ENCODE measurements at places on chromosomes 6 and 20.

GRCh38 chr20:53142225-53143127 is 170.3 kb downstream of the TSHZ2 start:
- DNase-seq, result no peak

GRCh38 chr20:59151820-59152219 is 11.8 kb upstream of the ZNF831 start:
- DNase-seq, result no peak

DNA sequence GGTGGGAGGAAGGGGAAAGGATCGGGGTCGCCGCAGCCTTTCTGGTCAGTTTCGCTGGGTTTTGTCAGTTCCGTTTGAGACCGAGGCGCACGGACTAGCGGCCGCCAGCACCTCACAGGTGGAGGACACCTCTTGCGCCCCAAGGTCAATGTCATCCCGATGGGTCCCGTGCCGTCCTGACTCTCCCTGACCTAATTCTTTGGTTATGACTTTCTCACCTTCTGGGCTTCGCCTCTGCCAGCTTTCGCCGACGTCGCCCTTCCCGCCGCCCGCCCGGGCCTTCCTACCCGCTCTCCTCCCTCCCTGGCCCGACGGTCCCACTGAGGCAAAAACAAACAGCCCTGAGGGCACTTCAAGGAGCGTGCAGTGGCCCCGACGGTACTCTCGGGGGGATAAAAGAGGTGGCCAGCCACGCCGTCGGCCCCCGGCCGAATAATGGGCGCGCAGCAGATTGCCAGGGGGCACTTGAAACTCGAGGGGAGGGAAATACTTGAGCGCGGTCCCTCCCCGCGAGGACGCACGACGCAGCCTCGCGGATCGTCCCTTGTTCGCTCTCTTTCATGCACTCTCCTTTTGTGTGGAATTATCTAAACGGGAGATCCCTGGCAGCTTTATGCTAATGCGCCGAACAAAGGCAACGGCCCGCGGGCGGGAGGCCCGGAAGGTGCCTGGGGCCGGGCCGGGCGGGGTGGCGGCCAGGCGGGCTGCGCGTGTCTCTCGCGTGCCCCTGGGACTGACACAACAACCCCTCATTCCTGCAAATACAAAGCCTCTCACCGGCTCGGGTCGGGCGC is 3.9 kb upstream of the INSM1 start:
- DNase-seq, result no peak

- no peak for DNase-seq
Measured at GRCh38 chr6:31791324-31792089, 4.0 kb downstream of the VARS1 start.

DNA sequence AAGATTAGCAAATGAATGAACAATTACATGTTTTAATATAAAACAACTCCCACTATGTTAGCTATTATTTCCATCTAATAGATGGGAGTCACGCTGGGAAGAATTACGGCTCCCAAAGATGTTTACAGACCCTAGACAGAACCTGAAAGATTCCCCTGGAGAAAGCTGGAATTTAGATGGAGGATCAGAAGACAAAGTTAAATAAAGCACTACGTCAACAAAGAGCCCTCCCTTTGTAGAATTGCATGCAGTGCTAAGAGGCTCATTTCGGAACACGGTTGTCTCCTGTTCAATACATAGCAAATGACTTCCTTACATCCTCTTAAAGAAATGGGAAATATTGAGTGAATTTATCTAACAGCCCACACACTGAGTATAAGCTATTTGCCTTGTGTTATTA is 328.3 kb downstream of the CBLN4 start:
- DNase-seq, result no peak

GRCh38 chr6:92023410-92023966 is 1395.9 kb downstream of the EPHA7 start:
- no peak for DNase-seq

- DNase-seq, result no peak
Measured at GRCh38 chr6:99575544-99576227, 7.2 kb upstream of the CCNC start.

Measured in stimulated activated CD4-positive, alpha-beta T cell treated with anti-CD3 and anti-CD28 coated beads, Interleukin-12 subunit alpha, Interleukin-12 subunit beta, amount 100 ng/mL, for 4 hours (primary cell).